Suprapubic skin (tissue), 4 donors: ENCODE measurements at places on chromosomes 7 and 10. TPM values are rescaled to one million over a fixed set of nuclear protein-coding genes. Genes with fewer than 3 reads are reported as not detected.
A peak's percentile ranks its signal among the peaks of the same experiment; 100 is the strongest.

The IFIT1B gene
- total RNA-seq, result not detected

The GIMAP1 gene
- 3.1 TPM for total RNA-seq

The PNLIP gene
- not detected for total RNA-seq

The HMX2 gene
- not detected for total RNA-seq

The VGF gene
- 0.38 TPM for total RNA-seq

The TMEM130 gene
- total RNA-seq, result not detected

The CNNM1 gene
- 4.0 TPM for total RNA-seq

The ANKRD30A gene
- not detected for total RNA-seq

The FBXL13 gene
- 0.73 TPM for total RNA-seq

The CCDC3 gene
- 31.3 TPM for total RNA-seq

The EMX2 gene
- total RNA-seq, result 2.0 TPM

The CASTOR2 gene
- total RNA-seq, result 27.6 TPM

The AKR1B15 gene
- not detected for total RNA-seq

DNA sequence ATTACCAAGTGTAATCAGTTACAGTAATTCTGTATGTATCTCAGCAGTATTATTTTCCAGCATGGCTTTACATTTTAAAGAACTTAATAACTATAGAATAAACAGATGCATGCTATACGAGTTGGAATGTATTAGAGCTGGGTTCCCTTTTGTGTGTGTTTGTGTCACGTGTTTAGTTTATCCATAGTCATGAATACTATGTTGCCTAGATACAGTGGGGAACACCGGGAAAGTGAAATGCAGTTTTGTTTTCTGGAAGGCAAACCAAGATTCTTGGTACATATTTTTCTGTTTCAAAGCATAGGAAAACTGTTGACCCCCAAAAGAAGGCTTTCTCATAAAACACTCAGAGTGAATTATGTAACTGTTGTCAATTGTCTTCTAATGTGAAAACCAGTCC is 119.0 kb downstream of the FANK1 start:
- DNase-seq, result no peak

- no peak for DNase-seq
These were observed 2.0 kb downstream of the PAOX start for GRCh38 chr10:133381036-133381435.

GRCh38 chr7:69633122-69633831 is 35.0 kb downstream of the AUTS2 start:
- DNase-seq, result no peak

- peak; percentile 79 for DNase-seq
These were observed 15.9 kb downstream of the CAMK2B start for GRCh38 chr7:44309271-44310091.

DNA sequence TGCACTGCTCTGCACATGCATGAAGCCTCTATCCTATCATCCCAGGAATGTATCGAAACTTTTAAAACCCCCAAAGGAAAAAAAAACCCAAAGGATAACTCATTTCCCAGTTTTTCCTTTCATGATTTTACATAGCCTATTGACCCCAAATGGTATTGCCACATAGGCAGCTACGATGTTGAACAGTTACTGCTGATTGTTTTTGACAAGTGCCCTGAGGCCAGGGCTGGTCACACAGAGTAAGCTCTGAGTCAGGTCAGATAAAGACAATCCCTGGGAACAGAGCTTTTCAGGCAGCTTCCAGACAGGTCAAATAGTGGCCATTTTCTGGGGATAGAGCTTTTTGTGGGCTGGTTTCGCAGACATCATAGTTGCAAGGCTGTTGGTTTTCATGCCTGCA is 52.1 kb downstream of the MYL10 start:
- no peak for DNase-seq

GRCh38 chr10:6678211-6678803 is 98.2 kb upstream of the PRKCQ start:
- no peak for DNase-seq

- DNase-seq, result no peak
These were observed 47.6 kb upstream of the PPIF start for GRCh38 chr10:79299397-79300241.

DNA sequence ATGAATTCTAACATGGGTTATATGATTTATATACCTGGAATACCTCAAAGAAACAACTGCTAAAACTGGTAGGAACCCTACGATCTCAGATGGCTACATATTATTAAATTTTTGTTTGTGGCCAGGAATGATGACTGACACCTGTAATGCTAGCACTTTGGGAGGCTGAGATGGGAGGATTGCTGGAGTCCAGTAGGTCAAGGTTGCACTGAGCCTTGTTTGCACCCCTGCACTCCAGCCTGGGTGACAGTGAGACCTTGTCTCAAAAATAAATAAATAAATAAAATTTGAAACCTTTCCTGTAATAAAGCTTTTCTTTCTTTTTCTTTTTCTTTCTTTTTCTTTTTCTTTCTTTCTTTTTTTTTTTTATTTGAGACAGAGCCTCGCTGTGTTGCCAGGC is 61.2 kb downstream of the MPLKIP start:
- no peak for DNase-seq

- peak; percentile 82 for DNase-seq
These were observed at the start of gene JCAD for GRCh38 chr10:30059209-30060107. Gene JCAD (minus strand): TSS chr10:30059586. CDS start chr10:30047812, 11,774 bp downstream.

DNA sequence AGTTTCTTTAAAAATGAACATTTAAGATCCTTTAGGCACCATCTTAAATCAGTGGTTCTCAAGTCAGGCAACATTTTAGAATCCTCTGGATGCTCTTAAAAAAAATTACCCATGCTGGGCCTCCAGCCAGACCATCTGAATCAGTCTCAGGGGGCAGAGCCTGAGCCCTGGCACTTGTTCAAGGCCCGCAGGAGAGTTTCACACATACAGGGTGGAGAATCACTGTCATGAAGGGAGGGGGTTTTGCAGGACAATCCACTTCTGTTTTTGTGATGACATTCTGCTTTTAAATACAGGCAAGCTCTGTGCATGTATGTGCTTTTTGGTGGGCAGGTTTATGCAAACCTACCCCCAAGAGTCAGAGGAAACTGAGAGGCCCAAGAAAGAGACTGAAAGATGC is 268.6 kb downstream of the SEC23IP start:
- no peak for DNase-seq

GRCh38 chr7:50920031-50920635 is 137.4 kb upstream of the GRB10 start:
- no peak for DNase-seq

DNA sequence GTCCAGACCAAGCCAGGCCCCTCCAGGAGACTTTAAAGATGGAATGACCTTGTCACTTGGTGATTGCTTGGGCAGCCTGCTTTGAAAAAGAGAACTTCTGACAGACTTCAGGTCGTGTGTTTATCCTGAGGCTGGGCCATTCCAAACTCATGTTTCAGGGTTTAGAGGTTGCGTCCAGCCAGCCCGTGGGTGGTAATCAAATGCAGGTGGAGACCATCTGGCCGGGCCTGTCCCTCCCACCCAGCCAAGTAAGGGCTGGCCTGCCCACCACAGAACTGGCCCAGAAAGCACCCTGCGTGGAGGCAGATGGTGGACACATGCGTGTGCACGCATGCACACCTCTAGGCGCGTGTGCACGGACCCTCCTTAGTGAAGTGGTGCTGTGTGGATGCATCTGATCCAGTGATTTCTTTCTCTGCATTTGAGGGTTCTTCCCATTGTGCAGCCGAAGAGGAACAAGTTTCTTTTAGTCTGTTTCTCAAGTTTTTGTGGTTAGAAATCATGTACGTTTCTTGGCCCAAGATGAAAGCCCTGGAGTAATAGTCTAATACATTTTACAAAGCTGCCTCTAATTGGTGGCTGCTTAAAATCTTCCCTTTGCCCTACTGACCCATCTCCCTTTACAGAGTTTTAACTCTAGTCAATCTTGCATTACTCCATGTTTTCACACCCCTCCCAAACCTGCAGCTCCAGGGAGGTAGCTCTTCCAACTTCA is 43.0 kb downstream of the SUFU start:
- no peak for DNase-seq

GRCh38 chr7:45229156-45229920 is 71.7 kb downstream of the RAMP3 start:
- no peak for DNase-seq

GRCh38 chr10:62454687-62455397 is 80.7 kb downstream of the ZNF365 start:
- peak; percentile 64 for DNase-seq

DNA sequence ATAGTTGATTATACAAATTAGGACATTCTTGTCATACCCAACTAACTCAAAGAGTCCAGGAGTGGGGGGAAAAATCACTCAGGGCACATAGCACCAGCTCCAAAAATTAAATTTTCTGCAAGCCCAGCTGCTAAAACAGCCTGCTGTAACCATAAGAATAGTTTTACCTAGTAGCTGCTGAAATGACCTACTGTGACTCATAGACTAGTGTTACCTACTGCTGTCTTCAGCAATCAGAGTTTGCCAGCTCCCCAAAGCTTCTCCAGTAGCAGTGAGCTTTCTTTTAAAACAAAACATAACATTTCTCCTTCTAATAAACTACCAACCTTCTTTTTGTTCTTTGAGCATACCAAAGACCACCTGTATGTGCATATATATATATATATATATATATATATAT is 4.2 kb upstream of the ARHGAP12 start:
- DNase-seq, result no peak

DNA sequence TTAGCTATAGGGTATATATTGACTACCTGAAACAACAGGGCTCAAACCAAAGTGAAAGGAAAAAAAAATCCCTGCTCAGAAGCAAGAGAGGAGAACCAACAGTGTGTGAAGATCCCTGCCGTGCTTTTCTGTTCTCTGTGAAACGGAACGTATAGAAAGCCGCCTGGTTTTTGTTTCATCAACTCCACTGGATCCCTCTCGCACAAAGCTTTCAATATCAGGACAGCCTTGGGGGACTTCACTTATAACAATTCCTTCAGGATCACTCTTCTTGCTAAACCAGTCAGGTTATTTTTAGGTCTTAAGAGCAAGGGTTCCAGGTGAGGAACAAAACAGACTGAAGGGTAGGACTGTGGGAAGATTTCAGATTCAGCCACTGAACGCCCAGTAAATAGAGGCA is 151.1 kb upstream of the CACNA2D1 start:
- no peak for DNase-seq

DNA sequence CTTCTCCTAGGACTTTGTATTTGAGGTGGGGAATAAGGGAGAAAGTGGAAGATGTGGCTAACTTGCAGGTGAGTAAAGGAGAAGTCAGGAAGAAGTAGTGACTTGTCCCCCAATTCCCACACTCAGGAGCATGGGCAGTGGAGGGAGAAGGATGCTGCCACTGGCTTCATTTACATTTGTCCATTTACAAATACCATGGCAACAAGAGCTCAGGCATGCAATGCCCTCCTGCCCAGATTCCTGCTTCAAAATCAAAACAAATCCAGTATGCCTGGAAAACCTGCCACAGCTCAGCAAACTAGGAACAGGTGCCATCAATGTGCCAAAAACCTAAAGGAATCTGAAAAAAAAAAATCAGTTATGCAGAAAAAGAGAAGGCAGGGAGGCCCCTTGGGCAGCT is 139.9 kb downstream of the KCNMA1 start:
- DNase-seq, result no peak

DNA sequence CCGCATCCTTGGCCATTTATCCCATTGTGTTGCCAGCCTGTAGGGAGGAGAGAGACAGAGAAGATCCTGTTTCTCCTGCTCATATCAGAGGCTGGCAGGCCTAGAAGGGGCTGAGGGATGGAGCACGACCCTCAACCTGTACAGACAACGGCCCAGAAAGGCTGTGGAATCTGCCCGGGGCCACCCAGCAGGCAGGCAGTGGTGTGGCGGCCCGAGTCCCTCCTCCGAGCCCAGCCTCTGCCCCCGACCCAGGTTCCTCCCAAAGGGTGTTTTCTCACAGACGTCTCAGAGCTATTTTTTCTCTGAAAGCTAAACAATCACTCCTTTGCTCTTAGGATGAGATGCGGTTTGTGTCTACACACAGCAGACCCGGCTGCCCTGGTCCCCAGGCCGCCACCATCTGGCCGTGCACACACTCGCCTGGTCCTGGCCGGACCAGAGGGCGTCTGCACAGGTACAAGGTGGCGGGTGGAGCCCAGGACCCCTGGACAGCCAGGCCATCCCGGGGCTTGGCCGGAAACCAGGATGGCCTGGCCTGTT is 69.3 kb downstream of the FOXL3 start:
- no peak for DNase-seq

DNA sequence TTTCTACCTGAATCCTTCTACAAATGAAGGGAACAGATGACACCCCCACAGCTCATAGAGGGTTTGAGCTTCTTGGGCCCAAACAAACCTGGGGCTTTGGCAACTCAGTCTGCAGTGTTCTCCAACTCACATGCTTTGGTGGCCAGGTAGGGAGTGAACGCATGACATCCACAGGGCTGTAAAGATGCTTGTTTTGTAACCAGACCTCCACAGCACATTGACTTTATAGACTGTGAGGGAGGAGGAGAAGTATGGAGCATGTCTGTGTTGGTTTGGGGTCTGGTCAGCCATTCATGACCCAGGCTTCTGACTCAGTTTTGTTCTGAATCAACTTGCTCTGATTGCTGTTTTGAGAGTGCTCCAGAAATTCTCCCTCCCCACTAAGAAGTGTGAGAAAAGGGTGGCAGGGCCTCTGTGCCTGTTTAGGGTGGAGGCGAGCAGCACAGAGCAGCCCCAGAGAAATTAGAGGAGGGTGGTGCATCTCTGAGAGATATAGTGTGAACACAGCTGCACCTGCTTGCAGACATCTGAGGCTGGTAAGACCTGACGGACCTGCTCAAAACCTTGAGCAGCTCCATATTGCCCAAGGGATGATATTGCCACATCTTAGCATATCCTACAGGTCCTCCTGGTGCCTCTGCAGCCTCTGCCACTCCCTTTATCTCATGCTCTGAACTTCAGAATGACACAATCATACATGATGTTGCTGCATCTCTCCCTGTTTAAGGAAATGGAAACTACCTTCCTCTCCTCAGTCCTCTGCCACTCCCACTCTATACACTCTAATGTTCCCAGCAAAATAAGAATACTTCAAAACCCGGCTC is 287.7 kb downstream of the ABCA13 start:
- DNase-seq, result no peak

- no peak for DNase-seq
These were observed 180.5 kb upstream of the PPP1R3A start for GRCh38 chr7:114099337-114099736.

DNA sequence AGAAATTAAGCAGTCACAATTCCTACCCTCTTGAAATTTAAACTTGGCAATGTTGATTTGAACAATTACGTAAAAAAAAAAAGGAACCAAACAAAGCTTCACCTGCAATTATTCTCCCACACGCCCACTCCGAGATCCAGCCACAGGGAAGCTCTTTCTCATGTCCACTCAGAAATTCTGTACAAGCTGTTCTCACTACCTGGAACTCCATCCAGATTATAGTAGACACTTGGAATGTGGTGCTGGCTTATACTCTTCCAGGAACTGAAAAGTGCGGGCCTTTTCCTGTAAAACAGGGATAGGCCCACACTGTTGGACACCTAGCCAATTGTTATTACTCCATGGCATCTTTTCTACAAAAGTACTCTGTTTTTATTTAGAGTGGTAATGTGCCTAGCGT is 20.3 kb upstream of the TOMM7 start:
- no peak for DNase-seq

DNA sequence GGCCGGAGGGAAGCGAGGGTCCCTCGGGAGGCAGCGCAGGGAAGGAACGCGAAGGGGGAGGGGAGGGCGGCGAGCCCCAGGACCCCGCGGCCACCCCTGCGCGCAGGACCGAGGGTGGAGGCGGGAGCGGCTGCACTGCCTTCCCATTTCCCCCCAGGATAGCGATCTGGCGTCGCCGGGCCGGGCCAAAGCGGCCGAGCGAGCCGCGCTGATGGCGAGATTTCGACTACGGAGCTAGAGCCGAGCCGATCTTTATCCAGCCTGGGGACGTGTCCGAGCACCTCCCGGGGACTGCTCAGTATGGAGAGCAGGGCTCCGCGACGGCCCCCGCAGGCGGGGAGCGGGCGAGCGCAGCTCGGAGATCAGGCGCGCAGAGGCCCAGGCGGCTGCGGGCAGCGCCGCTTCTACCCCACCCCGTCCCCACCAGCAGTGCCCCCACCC is 590 bp upstream of the CRTAC1 start:
- DNase-seq, result no peak
